ENCODE measurements at places on chromosomes 4 and X.

DNA sequence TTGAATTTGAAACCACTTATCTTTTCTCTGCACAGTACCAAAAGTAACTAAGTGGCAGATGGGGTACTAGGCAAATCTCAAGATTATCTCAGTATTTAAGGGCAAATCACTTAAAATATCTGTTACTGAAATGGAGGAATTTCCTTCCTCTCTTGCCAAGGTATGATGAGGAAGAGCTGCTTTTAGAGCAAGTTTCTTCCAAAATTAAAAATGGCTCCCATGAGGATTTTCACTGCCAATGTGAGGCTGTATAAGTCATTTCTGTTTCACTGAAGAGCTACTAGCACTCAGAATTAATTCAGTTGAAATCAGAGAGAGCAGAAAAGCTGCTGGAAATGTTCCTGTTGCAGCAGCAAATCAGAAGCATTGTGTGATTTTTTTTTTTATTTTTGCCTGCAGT lies 43.4 kb downstream of the GABRB1 start:
- no peak for DNase-seq

- no peak for DNase-seq
These were observed 58.6 kb downstream of the C4orf46 start for GRCh38 chr4:158613046-158613445.

- no peak for DNase-seq
These were observed 39.8 kb upstream of the CCKAR start for GRCh38 chr4:26530099-26530498.

DNA sequence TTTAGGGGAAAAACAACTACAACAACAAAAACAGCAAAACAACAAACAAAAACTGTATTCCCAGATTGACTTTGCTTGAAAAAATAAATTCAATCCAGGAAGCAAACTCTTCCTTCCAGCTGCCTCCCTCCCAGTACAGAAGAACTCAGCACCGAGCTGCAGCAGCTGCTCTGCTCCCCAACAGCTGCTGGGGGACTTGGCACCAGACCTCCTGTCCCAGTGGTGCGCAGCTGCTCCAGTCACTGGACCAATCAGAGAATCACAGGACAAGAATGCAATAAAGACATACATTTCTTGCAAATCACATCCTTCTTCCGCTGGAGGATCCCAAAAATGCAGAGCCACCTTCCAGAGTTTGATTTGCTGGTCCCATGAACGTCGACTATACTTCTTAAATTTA lies 11.8 kb upstream of the FAM53A start:
- DNase-seq: no peak

DNA sequence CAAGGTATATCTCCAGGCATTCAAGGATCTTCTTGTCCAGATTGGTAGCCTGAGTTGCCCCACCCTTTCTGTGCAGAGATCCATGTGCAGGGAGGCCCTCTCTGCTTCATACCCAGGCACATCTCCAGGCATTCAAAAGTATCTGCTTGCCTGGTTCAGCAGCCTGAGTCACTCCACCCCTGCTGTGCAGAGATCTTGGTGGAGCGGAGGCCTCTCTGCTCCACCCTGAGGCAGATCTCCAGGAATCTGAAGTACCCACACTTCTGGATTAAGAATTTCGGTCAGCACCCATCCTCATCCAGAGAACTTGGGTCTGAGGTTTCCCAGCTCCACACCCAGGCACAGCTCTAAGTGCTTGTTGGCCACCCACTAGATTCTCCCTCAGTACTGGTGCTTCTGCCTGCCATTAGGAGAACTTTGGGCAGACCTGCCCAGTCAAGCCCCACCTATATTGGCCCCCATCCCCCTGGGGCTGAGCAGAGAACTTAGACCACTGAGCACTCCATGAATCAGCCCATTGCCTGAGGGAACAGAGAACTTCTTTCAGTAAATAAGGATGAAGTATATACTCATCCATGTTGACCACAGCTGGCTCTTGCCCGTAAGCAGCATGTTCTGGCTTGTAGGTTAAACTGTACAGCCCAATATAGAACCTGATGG lies 199.5 kb upstream of the ZCCHC13 start:
- no peak for DNase-seq

GRCh38 chr4:175412161-175412560 lies 399.9 kb downstream of the GPM6A start:
- DNase-seq: no peak

DNA sequence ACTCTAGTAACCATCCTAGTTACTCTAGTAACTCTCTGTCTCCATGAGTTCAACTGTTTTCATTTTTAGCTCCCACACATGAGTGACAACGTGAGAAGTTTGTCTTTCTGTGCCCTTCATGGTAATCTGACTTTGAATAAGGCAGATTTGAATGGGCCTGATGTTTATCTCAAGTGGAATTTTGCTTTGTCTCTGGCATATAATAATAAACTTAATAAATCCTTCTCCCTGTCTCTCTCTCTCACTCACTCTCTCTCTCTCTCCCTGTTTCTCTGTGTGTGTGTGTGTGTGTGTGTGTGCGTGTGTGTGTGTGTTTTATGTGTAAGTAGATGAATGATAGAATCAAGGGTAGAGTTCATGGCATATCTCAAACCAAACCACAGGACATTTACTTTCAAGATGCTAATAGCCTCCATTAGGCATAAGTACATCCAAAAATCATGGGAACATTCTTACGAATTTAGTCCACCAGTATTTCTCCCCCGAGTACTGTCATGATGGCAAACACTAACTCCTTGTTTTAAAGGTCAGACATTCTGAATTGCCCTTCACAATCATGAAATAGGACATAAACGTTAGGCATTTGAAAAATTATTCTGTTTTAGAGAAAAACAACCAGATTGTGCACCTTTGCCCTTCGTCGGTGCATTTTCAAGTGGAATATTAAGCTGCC lies 193.1 kb downstream of the SPATA18 start:
- DNase-seq: no peak

GRCh38 chr4:16297003-16297402 lies 70.7 kb upstream of the TAPT1 start:
- DNase-seq: no peak

DNA sequence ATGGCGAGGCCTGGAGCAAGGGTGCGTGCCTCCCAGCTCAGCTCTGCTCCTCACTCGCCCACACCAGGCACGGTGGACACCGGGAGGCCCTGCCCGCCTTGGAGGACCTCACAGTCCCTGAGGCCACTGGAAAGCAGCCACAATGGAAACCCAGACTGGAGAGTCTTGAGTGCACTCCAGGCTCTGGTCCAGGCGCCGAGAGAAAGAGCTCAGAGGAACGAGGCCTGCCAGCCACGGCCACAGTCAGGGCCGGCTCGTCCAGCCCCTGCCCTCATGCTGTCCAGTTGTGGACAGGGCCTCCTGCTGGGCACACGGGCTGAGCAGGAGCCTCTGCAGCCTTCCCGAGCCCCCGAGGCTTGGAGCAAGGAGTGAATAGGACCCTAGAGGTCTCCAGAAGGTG lies 53.3 kb upstream of the GRPEL1 start:
- DNase-seq: no peak

DNA sequence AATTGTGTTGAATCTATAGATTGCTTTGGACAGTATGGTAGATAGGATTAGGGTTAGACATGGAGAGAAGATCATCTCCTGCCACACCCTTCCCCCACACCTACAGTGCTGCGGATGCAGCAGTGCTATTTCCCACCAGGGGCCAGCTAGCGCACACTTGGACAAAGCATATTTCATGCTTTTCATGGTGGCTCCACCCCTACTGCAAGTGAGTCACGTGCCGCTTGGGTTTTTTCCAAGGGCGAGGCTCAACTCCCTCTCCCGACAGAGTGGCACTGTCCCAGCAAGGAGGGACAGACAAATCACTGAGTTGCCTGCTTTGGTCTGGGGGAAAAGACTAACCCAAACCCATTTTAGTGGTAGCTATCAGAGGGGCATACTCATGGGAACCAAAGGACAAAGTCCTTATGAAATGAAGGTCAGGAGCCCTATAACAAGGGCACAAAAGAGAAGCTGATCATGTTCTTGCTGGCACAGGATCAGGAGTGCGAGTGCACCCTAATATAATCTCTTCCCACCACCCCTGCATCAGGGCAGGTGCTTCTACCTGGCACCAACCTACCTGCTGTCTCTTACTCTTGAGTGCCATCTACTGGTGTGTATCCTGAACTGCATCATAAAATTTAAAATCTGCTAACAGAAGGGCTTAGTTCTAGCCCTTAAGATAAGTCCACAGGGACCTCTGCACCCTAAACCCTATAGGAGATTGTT lies 55.1 kb upstream of the PGAM4 start:
- DNase-seq: no peak

DNA sequence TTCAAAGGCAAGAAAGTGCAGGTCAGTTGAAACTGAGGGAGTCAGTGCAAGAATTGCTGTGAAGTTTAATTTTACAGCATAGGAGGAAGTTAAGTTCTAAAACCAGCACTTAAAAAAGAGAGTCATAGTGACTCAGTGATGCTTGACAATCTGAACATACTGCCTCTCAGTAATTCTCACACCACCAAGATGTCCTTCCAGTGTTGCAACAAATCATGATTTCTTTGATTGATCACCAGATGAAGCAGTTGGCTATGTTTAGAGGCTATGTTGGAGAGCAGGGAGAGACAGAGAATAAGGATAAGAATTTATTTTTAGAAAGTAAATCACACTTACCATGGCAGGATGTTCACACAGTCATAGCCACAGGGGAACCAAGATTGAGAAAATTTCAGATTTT lies 13.2 kb downstream of the TRIM2 start:
- DNase-seq: no peak

- no peak for DNase-seq
These were observed 3.5 kb upstream of the SAP30 start for GRCh38 chr4:173367285-173367684.

- no peak for DNase-seq
These were observed 178.4 kb upstream of the NWD2 start for GRCh38 chr4:37066159-37066558.

Measured in amygdala (tissue), 56 donors.